Hepatic stellate cell (primary cell): ENCODE measurements at places on chromosomes 12 and 14.
A peak's percentile ranks its signal among the peaks of the same experiment; 100 is the strongest.

- peak; percentile 15 for DNase-seq
Measured at GRCh38 chr14:51929166-51929565, 60.2 kb upstream of the RTRAF start.

- no peak for DNase-seq
Measured at GRCh38 chr14:101174980-101175606, 271.6 kb upstream of the RTL1 start.

GRCh38 chr14:93861836-93862235 is 65.3 kb upstream of the FAM181A start:
- DNase-seq = no peak

DNA sequence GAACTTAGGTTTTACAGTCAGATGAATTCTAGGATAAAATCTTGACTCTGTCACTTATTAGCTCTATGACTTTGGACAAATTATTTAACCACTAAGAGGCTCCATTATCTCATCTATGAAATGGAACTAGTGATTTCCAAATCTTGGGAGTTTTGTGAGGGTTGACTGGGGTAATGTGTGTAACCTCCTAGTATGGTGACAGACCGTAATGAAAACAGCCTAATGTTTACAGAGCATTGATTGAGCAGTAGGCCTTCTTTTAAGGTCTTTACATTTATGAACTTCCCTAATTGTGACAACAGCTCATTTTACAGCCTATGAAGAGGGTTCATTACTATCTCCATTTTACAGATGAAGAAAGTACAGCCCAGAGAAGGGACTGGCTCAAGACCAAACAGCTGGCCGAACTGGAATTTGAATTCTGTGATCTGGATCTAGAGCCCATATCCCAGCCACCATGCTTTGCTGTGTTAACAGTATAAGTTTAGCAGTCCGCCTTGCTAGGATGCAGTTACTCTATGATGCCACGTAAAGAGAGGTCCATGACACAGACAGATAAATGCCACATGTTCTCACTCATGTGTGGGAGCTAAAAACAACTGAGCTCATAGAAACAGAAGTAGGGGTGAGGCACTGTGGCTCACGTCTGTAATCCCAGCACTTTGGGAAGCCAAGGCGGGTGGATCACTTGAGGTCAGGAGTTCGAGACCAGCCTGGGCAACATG is 9.1 kb upstream of the FBXL14 start:
- DNase-seq = no peak

DNA sequence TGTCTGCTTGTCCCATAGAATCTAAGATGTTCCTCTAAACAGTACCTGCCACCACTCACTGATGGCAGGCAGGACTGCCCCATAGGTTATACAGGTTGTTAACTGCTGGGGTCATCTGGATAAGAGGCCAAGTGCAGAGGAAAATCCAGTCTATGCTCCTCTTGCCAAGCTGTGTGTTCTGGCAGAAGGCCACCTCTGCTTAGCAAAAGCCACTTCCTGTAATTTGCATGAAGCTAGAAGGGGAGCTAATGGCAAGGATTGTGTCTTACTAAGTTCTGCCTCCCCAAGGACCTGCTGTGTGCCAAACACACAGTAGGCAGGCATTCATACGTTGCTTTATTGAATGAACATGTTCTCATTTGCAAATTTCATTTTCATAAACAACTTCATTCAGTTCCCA is 445.4 kb downstream of the BCL11B start:
- DNase-seq = no peak

DNA sequence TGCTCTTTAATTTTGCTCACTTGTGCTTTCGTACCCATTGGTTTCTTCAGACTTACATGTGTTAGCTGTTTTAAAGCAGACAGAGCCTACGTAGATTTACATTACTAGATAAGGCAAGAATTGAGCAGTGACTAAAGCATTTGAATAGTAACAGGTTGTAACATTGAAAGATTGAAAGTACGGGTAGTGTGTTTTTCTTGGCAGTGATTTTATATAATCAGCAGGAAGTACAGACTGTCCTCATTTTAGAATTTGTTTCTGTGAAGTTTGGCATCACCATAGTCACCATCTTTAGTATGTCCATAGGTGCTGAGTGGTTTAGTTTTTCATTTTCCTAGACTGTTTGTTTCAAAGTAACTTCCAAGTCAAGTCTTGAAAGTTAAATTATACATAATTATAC is 14.0 kb downstream of the RTRAF start:
- DNase-seq = no peak

DNA sequence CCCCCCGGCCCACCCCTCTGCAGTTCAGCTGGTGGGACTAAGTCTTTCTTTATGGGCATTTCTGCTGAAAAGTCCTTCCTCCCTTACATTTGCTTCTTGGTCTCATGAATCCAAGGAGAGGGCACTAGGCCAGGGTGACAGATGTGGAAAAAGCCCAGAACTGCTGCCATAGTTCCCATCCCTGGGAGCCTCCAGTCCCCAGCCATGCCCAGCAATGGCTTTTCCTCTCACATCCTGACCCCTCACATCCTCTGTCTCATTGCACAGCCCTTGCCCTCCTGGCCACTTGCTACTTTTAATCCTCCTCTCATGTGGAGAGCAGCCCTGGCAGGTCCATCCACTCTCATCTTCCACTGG is 122.5 kb downstream of the ZFP36L1 start:
- DNase-seq = no peak

GRCh38 chr14:71549421-71550050 is 382.7 kb upstream of the RGS6 start:
- no peak for DNase-seq

GRCh38 chr14:70004791-70005190 is 125.6 kb downstream of the SMOC1 start:
- DNase-seq = no peak

DNA sequence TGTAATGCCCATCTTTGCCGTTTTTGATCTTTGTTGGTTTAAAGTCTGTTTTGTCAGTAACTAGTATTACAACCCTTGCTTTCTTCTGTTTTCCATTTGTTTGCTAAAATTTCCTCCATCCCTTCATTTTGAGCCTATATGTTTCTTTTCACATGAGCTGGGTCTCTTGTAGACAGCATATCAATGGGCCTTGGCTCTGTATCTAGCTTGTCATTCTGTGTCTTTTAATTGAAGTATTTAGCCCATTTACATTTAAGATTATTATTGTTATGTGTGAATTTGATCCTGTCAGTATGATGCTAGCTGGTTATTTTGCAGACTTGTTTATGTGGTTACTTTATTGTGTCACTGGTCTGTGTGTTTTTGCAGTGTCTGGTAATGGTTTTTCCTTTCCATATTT is 913.2 kb downstream of the TRHDE start:
- no peak for DNase-seq

- no peak for DNase-seq
Measured at GRCh38 chr12:52794479-52795331, 1.2 kb downstream of the KRT3 start.

DNA sequence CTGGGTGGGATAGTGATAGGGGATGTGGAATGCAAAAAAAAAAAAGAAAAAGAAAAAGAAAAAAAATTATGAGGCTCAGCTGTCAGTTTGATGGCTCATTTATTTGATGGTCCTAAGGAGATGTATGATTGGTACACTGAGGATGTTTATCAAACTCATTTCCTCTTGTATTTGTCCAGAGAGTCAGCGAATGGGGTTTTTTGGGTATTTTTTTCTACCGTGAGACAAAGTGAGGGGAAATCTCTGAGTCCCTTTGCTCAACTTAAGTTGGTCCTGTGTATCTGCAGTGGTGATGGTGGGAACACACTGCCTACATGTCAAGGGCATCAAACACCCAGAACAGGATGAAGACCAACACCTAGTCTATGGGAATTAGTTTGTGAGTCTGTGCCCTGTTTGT is 176.9 kb upstream of the HIF1A start:
- no peak for DNase-seq

GRCh38 chr12:685388-685787 is 22.1 kb upstream of the NINJ2 start:
- no peak for DNase-seq

- DNase-seq = no peak
Measured at GRCh38 chr12:103677905-103678304, 90.8 kb downstream of the STAB2 start.

DNA sequence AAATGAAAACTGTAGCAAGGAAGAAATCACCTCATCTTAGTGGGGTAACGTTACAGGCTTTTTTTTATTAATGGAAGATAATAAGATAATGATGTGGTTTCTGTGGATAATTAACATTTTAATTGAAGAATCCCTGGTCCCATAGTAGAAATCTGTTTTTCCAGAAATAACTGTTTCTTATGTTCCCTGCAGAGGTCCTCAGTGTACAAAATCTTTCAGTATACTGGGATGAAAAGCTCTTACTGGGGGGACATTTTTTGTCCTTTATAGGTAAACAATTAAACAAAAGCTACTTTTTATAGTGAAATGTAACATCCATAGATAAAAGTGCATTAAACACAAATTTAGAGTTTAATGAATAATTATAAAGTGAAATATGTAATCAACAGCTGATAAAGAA is 312.2 kb downstream of the ATXN7L3B start:
- no peak for DNase-seq

GRCh38 chr12:66045506-66045905 is 85.0 kb downstream of the LLPH start:
- no peak for DNase-seq

DNA sequence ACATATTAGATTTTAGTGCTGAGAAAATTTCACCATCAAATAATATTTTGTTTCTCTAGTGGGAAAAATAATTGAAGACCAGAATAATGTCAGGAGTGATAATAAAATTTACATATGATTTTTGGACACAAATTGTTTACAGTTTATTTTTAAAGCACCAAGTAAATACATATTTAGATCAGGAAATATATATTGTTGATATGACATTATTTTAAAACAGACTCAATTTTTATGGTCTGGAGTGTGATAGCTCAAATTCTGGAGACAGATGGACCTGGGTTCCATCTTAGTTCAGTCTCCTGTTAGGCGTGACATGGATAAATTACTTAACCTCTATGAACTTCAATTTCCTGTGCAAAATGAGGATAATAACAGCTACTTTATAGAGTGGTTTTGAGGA is 135.4 kb downstream of the TPH2 start:
- no peak for DNase-seq

DNA sequence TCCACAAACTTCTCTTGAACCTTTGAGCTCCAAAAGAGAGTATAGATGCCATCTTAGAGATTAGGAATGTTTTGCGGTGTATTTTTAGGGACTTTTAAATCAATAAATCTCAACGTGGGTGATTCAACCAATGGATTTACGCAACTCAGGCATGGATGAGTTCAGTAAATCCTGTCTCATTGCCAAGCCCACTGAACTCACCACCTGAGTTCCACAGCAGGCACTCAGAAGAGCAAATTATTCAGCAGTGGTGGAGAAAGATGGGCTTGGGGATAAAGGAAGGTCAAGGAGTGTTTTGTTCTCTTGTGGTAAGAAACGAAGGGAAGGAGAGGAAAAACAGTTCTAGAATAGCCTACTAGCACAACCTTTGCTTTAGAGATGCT is 68.7 kb upstream of the HMGA2 start:
- DNase-seq = no peak

DNA sequence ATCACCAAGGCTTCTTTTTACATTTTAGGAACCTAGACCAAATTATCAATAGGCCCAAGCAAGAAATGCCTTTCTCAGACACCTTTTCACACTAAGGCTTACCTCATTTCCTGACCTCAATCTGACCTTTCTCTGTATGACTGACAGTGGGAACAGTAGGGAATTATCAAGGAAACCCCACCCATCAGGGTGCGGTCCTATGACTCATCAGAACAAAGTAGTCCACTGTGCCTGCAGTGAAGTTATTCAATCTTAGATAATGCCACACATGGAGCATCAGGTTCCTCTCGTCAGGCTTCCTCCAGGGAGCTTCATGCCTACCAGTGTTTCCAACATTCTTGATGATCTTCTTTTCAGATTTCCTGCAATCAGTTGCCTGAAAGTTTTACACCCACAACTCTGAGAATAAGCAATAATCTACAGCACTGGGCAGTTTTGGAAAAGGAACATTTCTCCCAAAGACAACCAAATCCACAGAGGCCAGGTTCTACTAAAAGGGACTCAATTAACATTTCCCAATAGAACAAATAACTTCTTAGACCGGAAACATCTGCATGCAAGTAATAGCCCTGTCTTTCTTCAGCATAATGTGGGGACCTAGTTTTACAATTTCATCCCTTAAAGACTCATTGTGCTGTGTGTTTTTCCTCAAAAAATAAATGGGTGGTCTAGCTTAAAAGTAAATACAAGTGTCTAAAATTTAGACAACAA is 35.9 kb upstream of the TMTC2 start:
- no peak for DNase-seq

- DNase-seq = peak; percentile 12
Measured at GRCh38 chr14:32588448-32589320, 259.6 kb downstream of the AKAP6 start.

DNA sequence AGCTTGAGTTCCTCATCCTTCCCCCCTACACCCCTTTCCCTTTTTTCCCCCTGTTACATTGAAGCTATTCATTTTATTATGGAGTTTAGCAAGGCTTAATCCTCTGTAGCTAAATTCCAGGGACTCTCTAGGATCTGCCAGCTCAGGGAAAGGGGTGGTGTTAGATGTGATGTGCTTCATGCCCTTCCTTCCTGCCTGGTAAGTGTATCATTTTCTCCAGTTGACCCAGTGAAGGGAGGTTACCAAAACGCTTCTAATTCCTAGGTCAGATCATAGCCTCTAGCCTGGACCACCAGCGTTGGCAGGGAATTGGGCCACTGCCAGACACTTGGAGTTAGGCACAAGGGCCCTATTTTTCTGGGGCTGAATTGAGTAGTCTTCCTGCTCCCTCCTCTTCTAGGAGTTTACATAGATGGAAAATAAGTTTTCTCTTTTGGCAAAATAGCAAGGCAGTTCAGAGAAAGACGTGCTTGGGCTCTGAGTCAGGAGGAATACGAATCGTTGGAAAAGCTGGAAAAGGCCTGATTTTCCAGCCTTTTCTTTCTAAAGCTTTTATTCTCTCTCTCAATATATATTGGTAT is 88.3 kb downstream of the NPAS3 start:
- DNase-seq = no peak

DNA sequence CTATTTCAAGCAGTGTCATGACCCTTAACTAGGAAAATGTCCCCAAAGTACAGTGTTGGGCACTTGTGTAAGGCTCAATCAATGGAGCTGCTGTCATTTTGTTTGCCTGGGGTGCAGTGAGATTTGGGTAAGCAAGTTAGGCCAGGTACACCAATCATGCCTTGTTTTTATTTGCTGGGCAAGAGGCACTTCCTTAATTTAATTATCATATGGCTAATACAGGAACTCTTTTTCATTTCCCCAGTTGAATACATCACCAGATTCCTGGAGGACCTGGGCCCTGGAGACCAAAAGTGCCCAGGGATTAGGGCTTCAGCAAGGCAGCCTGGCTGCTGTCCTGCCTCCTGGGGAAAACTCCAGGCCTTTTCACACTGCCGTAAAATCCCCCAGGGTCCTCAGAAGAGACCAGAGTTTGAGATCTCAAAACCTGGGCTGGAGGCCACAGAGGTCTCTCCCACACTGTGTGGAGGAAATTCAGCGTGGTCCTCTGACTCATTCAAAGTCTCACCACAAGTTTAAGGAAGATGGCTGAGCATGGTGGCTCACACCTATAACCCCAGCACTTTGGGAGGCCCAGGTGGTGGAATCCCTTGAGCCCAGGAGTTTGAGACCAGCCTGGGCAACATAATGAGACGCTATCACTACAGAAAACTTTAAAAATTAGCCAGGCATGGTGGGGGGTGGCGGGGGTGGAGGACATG is 28.4 kb upstream of the FOXN3 start:
- no peak for DNase-seq

- no peak for DNase-seq
Measured at GRCh38 chr12:121579190-121579791, 1.5 kb downstream of the KDM2B start.

- DNase-seq = no peak
Measured at GRCh38 chr12:95115641-95116040, 42.2 kb upstream of the NR2C1 start.
